ENCODE measurements at places on chromosomes 1 and 21.
A peak's percentile ranks its signal among the peaks of the same experiment; 100 is the strongest.

- no peak for DNase-seq
These were observed 673 bp upstream of the DHCR24 start for GRCh38 chr1:54887665-54888071.

- peak; percentile 62 for DNase-seq
These were observed 18.7 kb downstream of the MFSD2A start for GRCh38 chr1:39973503-39974135.

- no peak for DNase-seq
These were observed 32.1 kb downstream of the USP48 start for GRCh38 chr1:21750841-21751240.

- DNase-seq, result no peak
These were observed 33.3 kb downstream of the BMP8A start for GRCh38 chr1:39524591-39525365.

GRCh38 chr21:45000637-45001133 is 60.9 kb downstream of the SLX9 start:
- no peak for DNase-seq
